ENCODE measurements at places on chromosomes 4 and X.

GRCh38 chrX:38893441-38893840 lies 92.2 kb downstream of the MID1IP1 start:
- DNase-seq, result peak; percentile 72

DNA sequence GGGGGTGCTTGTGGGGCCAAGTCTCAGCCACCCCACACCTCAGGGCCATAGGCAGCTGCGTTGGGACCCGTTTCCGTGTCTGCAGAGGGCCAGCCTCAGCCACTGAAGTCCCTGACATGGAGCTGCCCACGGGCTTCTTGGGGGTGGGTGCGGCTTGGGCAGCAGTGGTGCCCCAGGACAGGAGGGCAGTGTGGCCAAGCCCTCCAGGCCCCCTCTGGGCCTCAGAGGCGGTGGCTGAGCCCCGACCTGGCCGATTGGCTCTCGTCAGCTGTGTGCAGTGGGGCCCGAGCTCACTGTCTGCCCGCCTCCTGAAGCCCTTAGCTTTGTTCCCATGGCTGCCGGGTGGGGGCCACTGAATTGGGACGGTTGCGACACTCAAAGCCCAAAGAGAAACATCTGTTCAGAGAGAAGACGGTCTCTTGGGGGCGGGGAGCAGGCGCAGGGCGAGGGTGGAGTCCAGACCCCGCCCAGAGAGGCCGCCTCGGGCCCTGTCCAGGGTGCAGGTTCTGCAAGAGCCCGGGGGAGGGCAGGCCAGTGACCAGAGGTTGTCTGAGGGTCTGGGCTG lies 9.1 kb downstream of the FGFR3 start:
- no peak for DNase-seq

DNA sequence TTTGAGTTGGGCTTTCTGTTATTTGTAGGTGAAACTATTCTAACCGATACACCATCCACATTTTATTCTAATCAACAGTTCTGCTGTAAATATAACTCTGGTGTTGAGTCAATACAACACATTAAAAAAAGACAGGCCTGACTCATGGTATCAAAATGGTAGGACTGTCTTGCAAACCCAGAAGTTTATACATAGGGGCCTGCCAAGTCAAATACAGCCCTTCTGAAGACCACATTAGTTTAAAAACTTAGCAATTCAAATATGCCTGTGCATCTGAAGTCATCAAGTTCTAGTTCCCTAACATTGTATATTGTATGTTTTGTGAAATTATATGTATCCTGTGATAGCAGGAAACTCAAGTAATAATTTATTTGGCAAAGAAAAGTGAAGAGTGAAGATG lies 24.4 kb upstream of the PDE5A start:
- DNase-seq, result no peak

DNA sequence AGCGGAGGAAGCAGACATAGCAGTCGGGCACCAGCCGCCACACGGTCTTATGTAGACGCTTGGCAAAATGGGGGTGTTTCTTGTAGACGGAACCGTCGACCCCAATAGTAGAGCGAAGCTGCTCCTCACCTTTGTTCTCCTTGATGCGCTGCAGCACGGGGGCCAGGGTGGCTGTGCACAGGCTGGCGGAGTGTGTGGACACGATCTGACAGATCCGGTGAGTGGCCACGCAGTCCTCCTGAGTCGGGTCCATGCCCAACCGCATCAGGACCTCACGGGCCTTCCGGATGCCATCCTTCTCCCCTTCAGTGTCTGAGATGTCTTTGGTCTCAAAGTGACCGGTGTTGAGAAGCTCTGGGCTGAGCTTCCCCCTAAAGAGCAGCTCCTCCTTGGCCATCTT lies 153.0 kb downstream of the TENT5D start:
- no peak for DNase-seq

- no peak for DNase-seq
These were observed 1565.5 kb upstream of the AGA start for GRCh38 chr4:179007755-179008154.

GRCh38 chr4:128861856-128862518 lies 52.5 kb downstream of the JADE1 start:
- DNase-seq, result no peak

- DNase-seq, result peak; percentile 79
These were observed 55.1 kb downstream of the CPZ start for GRCh38 chr4:8647626-8648025.

DNA sequence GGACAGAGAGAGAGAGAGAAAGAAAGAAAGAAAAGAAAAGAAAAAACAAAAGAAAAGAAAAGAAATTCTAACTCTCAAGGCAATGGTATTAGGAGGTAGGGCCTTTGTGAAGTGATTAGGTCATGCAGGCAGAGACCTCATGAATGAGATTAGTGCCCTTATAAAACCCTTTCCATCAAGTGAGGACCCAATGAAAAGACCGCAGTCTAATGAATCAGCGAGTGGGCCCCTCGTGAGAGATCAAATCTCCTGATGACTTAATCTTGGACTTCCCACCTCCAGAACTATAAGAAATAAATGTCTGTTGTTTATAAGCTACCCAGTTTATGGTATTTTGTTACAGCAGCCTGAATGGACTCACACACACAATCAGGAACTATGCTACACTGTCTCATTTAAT lies 16.9 kb downstream of the AASDH start:
- no peak for DNase-seq

GRCh38 chrX:133235830-133236229 lies 17.7 kb upstream of the TFDP3 start:
- no peak for DNase-seq

DNA sequence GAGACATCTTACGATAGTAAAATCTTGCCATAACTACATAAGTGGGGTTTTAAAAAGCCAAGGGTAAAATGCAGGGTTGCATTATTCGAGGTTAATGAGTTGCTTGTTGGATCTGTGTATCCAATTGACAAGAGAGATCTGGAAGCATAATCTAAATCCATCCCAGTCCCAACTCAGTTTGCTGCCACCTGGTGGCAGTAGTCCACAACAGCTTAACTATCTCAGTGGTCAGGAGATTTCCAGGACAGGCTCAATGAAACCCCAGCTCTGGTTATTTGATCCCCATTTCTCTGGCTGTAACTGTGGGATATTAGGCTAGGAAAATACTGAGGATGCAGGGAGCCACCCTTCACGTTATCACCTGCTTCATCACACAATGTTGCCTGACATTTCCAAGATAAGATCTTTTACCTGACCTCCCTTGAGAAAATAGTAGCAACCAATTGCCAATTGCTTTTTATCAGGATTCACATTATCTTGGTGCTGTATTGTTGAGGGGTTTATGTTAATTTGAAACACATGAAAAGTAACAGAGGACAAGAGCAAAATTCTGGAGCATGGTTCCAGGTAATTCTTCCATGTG lies 88.2 kb upstream of the TNIP3 start:
- DNase-seq, result peak; percentile 81

DNA sequence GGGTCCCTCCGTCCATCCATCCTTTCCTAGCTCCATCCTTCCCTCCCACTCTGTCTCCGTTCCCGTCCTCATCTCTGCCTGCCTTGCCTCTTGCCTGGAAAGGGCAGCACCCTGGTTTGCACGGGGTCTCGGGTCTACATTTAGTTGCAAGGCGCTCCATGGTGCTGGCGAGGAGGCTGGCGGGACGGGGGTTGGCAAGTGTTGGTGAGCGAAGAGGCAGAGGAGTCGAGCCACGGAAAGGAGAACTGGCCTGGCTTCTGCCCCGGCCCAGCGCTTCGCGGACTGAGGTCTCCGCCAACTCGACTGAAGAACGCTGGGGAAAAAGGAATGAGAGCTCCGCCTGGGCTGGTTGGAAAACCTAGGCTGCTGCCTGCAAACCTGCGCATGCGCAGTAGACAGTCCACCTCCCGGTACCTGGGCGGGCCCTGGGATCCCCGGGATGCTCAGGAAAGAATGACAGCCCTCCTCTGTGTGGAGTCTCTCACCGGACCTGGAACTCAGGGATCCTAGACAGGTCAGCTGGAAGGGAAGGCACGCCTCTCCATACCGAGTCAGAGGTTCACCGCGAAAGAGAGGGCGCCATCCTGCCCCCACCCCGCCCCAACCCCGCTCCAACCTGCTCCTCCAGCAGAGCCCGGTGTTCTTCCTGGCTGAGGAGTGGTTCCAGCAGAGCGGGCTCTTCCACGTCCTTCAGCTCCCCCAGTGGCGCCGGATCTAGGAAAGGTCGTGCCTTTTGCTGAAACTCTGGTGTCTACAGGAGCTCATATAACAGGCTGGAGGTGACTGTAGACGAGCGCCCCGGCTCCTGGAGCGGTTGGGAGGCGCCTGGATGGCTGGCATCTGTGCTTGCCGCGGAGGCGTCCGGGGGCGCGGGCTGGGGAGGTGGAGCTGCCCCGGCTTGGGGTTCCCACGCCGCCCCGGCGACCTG lies 6.0 kb downstream of the FRG2 start:
- peak; percentile 88 for DNase-seq

Data from osteoblast (primary cell).